ENCODE measurements at places on chromosomes 4 and X. TPM values are rescaled to one million over a fixed set of nuclear protein-coding genes. Genes with fewer than 3 reads are reported as not detected.

ARSJ gene
- not detected for polyA plus RNA-seq

GPR50 gene
- 0.24 TPM for polyA plus RNA-seq

PHEX gene
- polyA plus RNA-seq: 0.39 TPM

PNMA6A gene
- polyA plus RNA-seq: 2.9 TPM

ARHGAP4 gene
- 16.5 TPM for polyA plus RNA-seq

GRCh38 chr4:95058991-95059390, 301.2 kb downstream of the BMPR1B start:
- H3K27ac ChIP-seq: no peak overlapping the region
- no peak for DNase-seq
- H3K4me3 ChIP-seq: no peak overlapping the region
- H3K36me3 ChIP-seq: no peaks in the 10 kb centered on the region

DNA sequence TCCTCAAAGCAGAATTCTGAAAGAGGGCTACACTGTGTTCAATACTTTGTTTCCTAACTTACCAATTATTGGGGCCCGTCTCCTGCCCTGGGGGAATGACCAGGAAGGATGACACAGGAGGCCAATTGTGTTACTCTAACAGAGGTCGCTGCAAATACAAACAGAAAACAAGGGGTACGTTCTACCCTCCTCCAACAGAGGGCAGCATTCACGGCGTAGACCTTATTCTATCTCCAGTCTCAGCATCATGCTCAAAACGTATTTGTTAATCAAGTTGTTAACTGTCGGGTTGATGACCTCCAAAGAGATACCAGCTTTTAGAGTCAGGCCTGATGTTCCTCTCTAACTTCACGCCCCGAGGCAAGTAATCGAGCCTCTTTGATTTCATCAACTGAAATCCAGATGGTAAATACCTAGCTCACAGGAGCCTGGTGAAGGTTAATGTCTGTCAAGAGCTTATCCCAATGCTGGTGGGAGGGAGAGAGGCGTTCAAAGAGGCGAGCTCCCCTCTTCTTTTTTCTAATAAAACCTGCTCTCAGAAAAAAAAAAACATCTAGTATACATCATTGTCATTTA, 181.0 kb upstream of the KCNIP4 start:
- H3K27me3 ChIP-seq: no peaks in the 10 kb centered on the region
- no peak overlapping the region for H3K4me3 ChIP-seq
- H3K27ac ChIP-seq: no peak overlapping the region
- no peaks in the 10 kb centered on the region for H3K36me3 ChIP-seq
- no peaks in the 10 kb centered on the region for H3K4me1 ChIP-seq
- peak; percentile 63 for DNase-seq

GRCh38 chrX:151633157-151633556, 62.1 kb upstream of the PRRG3 start:
- no peak overlapping the region for H3K4me3 ChIP-seq
- H3K36me3 ChIP-seq: no peaks in the 10 kb centered on the region
- no peaks in the 10 kb centered on the region for H3K4me1 ChIP-seq

DNA sequence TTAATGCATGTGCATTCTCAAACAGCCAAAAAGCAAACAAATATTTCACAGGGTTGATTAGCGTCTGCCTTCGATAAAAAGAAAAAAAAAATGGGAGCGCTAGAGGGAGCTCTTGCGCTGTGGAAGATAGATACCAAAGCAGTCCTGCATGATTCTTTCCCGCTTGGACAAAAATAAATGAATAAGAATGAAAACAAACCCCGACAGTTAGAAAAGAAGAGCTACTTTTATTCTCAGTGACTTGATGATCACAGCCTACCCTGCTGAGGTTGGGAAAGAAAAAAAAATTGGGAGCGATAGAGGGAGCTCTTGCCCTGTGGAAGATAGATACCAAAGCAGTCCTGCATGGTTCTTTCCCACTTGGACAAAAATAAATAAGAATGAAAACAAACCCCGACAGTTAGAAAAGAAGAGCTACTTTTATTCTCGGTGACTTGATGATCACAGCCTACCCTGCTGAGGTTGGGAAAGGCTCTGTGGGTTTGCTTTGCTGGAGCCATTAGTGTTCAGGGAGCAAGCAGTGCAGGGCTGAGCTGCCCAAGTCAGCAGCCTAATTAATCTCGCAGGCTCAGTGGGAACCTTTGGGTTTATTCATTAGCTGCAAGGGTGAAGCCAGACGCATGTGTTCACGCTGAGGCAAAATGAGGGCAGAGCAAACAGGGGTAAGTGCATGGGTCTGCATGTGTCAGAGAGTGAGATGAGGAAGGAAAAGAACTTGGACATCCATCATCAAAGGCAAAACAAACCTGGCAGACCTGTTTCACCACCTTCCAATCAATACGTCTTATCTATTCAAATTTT, 249.3 kb upstream of the PRKX start:
- peaks cover 5% of the 10 kb centered on the region for H3K4me1 ChIP-seq
- H3K4me3 ChIP-seq: peak overlapping the region; percentile 21
- H3K36me3 ChIP-seq: no peaks in the 10 kb centered on the region
- H3K27me3 ChIP-seq: no peaks in the 10 kb centered on the region
- peak; percentile 13 for DNase-seq

DNA sequence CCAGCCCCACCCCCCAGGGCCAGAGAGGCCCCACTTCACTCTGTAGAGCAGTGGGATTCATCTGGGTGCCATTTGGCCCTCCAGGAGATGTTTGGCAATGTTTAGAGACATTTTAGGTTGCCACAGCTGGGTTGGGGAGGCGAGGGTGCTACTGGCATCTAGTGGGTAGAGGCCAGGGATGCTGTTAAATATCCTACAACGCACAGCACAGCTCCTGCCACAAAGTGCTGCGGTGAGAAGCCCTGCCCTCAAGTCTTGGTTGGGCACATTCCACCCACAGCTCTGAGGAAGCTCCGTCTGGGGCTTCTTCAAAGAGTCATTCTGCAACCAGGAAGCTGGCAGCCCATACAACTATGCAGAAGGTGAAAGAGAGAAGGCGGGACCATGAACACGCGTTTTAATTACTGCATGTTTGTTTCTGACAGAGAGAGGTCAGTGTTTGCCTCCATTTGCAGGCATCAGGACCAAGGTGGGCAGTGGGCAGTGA, 48.1 kb upstream of the FAM9C start:
- H3K27ac ChIP-seq: no peak overlapping the region
- H3K27me3 ChIP-seq: no peaks in the 10 kb centered on the region
- DNase-seq: no peak
- no peak overlapping the region for H3K4me3 ChIP-seq
- no peaks in the 10 kb centered on the region for H3K4me1 ChIP-seq
- H3K36me3 ChIP-seq: no peaks in the 10 kb centered on the region

DNA sequence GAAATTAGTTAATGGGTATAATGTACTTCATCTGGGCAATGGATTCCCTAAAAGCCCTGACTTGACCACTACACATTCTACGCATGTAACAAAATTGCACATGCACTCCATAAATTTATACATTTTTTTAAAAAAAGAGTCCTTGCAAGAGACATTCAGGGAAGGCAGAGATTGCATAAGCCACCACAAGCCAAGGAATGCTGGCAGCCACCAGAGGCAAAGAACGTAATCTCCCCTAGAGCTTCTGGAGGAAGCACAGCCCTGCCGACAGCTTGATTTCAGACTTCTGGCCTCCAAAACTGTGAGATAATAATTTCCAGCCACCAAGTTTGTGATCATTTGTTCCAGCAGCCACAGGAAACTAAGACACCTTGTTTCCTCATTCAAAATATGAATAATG, 185.6 kb upstream of the GALNT7 start:
- DNase-seq: peak; percentile 54
- H3K4me3 ChIP-seq: no peak overlapping the region
- no peaks in the 10 kb centered on the region for H3K4me1 ChIP-seq
- H3K36me3 ChIP-seq: no peaks in the 10 kb centered on the region
- no peaks in the 10 kb centered on the region for H3K27me3 ChIP-seq
- no peak overlapping the region for H3K27ac ChIP-seq

- no peak overlapping the region for H3K4me3 ChIP-seq
- H3K27ac ChIP-seq: no peak overlapping the region
- no peaks in the 10 kb centered on the region for H3K36me3 ChIP-seq
- no peaks in the 10 kb centered on the region for H3K4me1 ChIP-seq
These were observed 107.6 kb downstream of the DLG3 start for GRCh38 chrX:70552130-70552704.

- no peaks in the 10 kb centered on the region for H3K36me3 ChIP-seq
- no peak for DNase-seq
- peaks cover 67% of the 10 kb centered on the region for H3K27me3 ChIP-seq
These were observed 102.1 kb downstream of the UCHL1 start for GRCh38 chr4:41358647-41359421.

- H3K4me3 ChIP-seq: no peak overlapping the region
- no peaks in the 10 kb centered on the region for H3K27me3 ChIP-seq
- DNase-seq: no peak
- no peaks in the 10 kb centered on the region for H3K4me1 ChIP-seq
- no peaks in the 10 kb centered on the region for H3K36me3 ChIP-seq
These were observed 170.2 kb downstream of the AR start for GRCh38 chrX:67714004-67714403.

- H3K27ac ChIP-seq: peak overlapping the region; percentile 72
- H3K4me3 ChIP-seq: peak overlapping the region; percentile 77
- H3K27me3 ChIP-seq: no peaks in the 10 kb centered on the region
- no peak for DNase-seq
These were observed 631 bp downstream of the TMEM47 start for GRCh38 chrX:34656467-34656841.

DNA sequence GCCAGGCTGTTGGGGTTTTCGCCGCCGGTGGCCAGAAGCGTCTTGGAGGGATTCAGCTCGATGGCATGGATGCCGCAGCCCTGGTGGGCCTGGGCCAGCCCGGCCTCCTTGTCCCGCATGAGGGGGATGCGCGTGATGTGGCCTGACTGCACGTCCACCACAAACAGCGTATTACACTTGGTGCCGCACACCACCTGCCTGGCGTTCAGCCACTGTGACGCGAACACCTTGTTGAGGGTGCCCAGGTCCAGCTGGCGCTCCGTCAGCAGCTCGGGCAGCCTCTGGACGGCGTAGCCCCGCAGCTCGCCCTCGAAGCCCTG, 728 bp downstream of the DCAF12L2 start:
- peaks cover 3% of the 10 kb centered on the region for H3K27me3 ChIP-seq
- H3K27ac ChIP-seq: no peak overlapping the region
- peak overlapping the region; percentile 40 for H3K4me3 ChIP-seq

DNA sequence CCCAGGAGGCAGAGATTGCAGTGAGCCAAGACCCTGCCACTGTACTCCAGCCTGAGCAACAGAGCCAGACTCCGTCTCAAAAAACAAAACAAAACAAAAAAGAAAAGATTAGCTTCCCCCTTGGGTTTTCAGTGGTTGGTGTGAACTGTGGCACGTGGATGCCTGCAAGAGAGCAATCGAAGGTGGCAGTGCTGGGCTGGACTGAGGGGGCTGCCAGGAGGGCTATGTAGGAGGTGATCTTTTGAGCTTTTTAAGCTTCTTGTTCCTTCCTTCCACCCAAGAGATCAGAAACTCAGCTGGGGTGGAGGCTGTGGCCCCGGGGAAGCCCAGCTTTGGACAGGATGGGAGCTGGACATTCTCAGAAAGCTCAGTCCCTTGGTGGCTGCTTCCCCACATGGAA, 49.6 kb downstream of the PRPS1 start:
- H3K4me3 ChIP-seq: no peak overlapping the region
- no peaks in the 10 kb centered on the region for H3K27me3 ChIP-seq
- DNase-seq: peak; percentile 49

GRCh38 chr4:78774417-78774816, 1.7 kb upstream of the BMP2K start:
- H3K4me1 ChIP-seq: peaks cover 29% of the 10 kb centered on the region
- H3K27ac ChIP-seq: peak overlapping the region; percentile 98
- no peaks in the 10 kb centered on the region for H3K36me3 ChIP-seq
- H3K4me3 ChIP-seq: no peak overlapping the region

DNA sequence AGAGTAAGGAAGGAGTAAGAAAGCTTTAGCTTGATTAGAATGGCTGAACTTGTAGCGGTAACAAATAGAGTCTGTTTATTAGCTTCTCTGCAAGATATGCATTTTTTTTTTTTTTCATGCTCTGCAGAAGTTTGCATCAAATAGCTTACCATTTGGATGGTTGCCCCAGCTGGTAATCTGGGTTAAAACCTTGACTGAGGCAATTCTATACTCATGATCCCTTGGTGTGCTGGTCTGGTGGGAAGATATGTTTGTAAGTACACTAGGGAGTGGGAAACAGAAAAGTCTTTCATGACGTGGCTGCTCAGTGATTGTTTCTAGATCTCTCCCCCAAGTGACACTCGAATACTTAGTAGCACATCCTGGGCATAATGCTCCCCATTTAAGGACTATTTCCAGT, 32.1 kb downstream of the SEPTIN11 start:
- H3K27me3 ChIP-seq: no peaks in the 10 kb centered on the region
- H3K36me3 ChIP-seq: no peaks in the 10 kb centered on the region
- H3K4me1 ChIP-seq: peaks cover 19% of the 10 kb centered on the region

GRCh38 chrX:152157042-152157441, 18.7 kb upstream of the MAGEA10 start:
- peak overlapping the region; percentile 55 for H3K27ac ChIP-seq
- no peaks in the 10 kb centered on the region for H3K36me3 ChIP-seq
- H3K4me1 ChIP-seq: no peaks in the 10 kb centered on the region

GRCh38 chr4:144350706-144351105, 210.2 kb upstream of the GYPA start:
- DNase-seq: no peak
- H3K36me3 ChIP-seq: no peaks in the 10 kb centered on the region
- no peak overlapping the region for H3K27ac ChIP-seq
- no peaks in the 10 kb centered on the region for H3K27me3 ChIP-seq

GRCh38 chrX:151704041-151704663, 8.9 kb downstream of the PRRG3 start:
- peak overlapping the region; percentile 57 for H3K27ac ChIP-seq
- H3K27me3 ChIP-seq: no peaks in the 10 kb centered on the region
- no peaks in the 10 kb centered on the region for H3K36me3 ChIP-seq
- H3K4me1 ChIP-seq: peaks cover 14% of the 10 kb centered on the region
